CD4-positive, CD25-positive, alpha-beta regulatory T cell (primary cell): ENCODE measurements at places on chromosomes 12 and 14. TPM values are rescaled to one million over a fixed set of nuclear protein-coding genes. Genes with fewer than 3 reads are reported as not detected.

- H3K4me3 ChIP-seq: no peak overlapping the region
- H3K4me1 ChIP-seq: no peaks in the 10 kb centered on the region
- no peak for DNase-seq
- H3K27ac ChIP-seq: no peak overlapping the region
These were observed 11.8 kb downstream of the GPR132 start for GRCh38 chr14:105053421-105053820.

GRCh38 chr14:79281244-79282152 lies 929.8 kb downstream of the DIO2 start:
- no peaks in the 10 kb centered on the region for H3K4me1 ChIP-seq
- no peaks in the 10 kb centered on the region for H3K36me3 ChIP-seq
- no peak overlapping the region for H3K27ac ChIP-seq
- H3K27me3 ChIP-seq: peaks cover 3% of the 10 kb centered on the region

- H3K4me3 ChIP-seq: peak overlapping the region; percentile 45
- no peaks in the 10 kb centered on the region for H3K27me3 ChIP-seq
- peak; percentile 57 for DNase-seq
- peak overlapping the region; percentile 95 for H3K27ac ChIP-seq
- H3K36me3 ChIP-seq: peaks cover 76% of the 10 kb centered on the region
These were observed 10.9 kb downstream of the EVL start for GRCh38 chr14:100076133-100076532.

DNA sequence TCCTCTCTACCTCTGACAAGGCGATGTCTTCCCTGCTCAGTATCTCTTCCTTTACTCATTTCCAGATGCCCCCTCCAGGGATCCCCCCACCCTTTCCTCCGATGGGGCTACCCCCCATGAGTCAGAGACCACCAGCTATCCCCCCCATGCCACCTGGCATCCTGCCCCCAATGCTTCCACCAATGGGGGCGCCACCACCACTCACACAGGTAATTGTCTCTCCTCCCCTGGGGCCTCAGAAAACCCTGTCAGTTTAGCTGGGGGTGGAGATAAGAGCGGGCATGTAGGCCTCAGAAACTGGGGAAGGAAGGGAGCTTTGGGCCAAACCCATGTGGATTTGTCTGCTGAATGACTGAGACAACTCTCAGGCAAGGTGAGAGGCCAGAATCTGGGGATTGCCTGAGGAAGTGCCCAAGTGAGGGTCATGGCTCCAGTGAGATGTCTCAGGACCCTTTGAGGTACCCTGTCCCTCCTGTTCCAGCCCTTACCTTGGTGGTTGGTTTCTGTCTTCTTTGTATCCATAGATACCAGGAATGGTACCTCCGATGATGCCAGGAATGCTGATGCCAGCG lies 8.1 kb downstream of the PRPF40B start:
- no peaks in the 10 kb centered on the region for H3K27me3 ChIP-seq
- no peak for DNase-seq
- no peak overlapping the region for H3K27ac ChIP-seq
- H3K36me3 ChIP-seq: no peaks in the 10 kb centered on the region
- no peak overlapping the region for H3K4me3 ChIP-seq

Gene JPH4
- polyA plus RNA-seq: 0.14 TPM
